H1 (cell line): ENCODE measurements at places on chromosomes 7 and 10.

DNA sequence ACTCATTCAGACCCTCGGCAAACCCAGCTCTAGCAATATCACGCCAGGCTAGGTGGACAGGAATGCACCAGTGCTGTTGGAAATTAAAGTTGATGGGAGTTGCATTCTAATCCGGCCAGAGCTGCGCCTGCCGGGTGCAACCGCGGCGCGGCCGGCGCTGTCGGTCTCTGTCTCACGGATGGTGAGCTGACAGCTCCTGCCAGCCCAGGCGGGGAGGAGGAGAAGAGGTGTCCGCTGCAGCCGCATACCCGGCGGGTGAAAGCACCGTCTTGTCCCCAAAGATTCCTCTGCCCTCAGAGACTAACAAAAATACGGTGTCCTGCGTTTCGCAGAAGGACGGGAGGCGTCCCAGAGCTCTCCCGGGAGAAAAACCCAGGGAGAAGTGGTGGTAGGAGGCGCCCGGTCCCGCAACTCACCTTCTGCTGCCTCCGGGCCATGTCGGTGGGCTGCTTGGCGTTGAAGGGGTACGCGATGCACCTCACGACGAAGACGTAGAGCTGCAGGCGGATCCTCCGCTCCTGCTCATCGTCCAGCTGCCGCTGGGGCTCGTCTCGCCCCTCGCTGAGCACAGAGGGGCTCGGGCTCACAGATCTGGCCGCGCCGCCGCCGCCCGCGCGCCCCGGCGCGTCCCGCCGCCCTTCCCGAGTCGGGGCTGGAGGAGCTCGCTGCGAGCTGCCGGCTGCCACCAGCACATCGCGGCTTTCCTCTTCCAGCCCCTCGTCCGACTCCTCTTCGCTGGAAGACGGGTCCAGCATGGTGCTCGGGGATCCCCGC is 490 bp downstream of the CADPS2 start:
- peak; percentile 73 for DNase-seq

DNA sequence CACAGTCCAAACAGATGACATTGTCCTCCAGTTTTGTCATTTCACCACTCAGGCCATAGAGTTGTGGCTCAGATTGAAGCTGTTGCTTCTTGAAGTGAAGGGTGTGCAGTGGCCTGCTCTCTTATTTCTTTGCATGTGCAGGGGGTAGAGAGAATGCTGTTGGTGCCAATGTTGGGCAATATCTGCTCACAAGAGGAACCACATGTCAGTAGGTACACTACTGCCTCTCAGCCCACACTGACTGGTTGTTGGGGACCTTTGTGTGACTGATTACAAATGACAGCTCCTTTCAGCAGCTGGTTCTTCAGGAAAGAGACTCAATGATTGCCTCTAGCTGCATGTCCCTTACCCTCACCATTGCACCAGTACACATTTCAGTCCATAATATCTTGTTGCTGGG is 21.9 kb upstream of the SFTPA1 start:
- no peak for DNase-seq

- no peak for DNase-seq
These were observed 292.0 kb upstream of the MBL2 start for GRCh38 chr10:53064614-53065013.

DNA sequence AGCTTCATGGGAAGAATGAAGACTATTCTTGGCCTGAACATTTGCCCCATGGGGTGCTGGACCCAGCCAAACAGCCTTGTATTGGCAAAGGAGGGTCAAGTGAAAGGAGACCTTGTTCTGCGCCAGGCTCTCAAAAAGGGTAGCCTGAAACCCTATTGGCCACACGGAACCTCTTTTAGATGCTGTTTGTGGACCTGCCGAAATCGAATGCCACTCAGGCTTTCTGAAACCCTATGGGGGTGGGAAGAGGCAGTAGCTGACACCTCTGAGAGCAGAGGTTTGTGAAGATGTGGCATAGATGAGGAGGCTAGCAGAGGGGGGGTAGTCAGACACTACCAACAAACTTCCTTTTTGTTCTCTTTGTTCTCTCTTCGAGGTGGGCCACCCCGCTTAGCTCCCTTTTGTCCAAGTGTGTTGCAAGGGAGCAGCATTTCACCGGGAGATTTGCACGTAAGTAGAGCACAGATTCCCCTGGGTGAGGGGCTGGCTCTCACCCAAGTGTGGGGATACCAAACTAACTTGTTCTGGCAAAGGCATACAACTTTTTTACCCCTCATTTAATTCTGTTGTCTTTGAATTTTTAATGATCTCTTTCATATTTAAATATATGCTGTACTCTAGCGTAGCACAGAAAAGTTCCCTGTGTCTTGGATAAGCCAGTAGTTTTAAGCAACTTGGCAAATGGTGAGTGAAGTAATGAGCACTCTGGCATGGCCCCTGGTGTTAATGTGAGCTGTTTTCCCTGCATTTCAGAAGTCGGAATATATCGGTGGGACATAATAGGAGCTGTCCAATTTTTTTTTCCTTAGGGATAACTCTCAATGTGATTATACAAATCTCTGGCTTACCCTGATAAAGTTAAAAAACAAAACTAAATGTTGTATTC is 107.7 kb downstream of the SEPTIN7 start:
- no peak for DNase-seq

GRCh38 chr7:138433583-138434443 is 26.2 kb upstream of the TRIM24 start:
- no peak for DNase-seq

DNA sequence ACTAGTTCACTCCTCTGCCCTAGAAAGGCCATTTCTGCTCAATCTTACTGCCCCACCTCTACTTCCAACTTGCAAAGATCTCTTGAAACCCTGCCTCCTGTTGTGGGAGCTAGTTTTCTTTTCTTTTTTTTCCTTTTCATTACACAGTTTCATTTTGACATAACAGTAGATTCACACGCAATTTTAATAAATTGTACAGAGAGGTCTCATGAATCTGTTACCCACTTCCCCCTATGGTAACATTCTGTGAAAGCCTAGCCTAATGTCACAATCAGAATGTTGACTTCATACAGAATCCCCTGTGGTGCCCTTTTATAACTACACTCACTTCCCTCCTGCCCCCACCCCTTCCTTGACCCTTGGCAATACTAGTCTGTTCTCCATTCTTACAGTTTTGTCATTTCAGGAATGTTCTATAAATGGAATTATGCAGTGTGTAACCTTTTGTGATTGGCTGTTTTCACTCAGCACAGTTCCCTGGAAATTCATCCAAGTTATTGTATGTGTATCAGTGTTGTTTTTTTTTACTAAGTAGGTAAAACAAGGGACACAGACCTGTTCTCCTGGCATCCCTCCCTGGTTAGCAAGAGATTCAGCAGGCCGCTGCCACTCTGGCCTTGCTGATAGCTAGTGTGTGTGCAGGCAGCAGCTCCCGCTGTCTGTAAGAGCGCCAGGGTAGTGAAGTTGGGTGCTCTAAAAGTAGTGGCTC is 21.5 kb downstream of the CHST3 start:
- DNase-seq, result no peak

DNA sequence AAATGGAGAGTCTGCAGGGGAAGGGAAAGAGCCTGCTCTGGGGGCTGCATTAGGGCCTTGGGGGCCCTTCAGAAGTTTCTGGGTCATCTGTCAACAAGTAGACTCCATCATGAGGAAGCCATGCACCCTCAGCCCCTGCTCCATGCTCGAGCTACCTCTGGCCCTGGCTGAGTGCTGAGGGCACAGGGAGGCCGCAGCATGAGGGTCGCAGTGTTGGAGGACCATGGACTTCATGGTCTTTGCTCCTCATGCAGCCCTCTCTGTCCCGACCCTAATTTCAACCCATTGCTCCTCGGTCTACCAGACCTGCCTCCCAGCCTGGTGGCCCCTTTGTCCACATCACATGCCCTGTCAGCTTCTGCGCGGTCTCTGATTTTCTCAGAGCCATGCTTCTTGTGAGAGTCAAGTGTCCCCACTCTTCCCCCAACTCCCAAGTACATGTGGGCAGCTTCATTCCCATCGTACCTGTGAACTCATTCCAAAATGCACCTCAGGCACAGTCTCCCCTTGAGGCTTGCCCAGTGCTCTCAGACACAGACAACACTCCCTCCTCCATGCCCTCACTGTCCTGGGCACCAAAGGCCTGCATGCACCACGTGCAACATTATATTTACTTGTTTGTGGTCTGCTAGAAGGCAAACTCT is 14.7 kb downstream of the ZNF488 start:
- DNase-seq, result no peak

GRCh38 chr7:2523941-2524807 is 4.6 kb downstream of the LFNG start:
- peak; percentile 78 for DNase-seq

DNA sequence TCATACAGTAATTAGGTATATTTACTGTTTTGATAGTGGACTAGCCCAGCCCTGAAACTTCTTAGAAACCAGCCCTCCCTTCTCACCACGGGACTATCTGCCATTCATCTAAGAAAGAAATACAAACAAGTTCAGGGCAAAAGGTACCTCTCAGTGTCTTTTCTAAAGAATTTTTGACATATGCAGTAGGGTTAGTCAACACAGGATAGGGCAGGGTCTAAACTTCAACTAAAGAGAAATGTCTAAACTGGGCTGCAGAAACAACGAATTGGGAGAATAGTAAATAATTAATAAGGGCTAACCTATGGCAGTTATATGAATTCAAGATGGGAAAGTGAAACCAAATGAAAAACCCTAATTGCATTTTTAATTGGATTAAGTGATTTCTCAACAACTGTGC is 496.6 kb downstream of the INHBA start:
- no peak for DNase-seq

DNA sequence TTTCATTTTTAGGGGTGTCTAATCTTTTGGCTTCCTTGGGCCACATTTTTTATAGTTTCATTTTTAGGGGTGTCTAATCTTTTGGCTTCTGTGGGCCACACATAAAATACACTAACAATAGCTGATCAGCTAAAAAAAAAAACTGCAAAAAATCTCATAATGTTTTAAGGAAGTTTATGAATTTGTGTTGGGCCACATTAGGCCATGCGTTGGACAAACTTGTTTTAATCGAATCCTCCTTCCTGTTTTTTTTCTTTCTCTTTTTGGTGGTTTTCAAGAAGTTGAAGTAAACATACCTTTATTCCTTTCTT is 37.4 kb downstream of the ZNRF2 start:
- no peak for DNase-seq
